HTR-8/SVneo (cell line): ENCODE measurements at places on chromosomes 5 and 9.

GRCh38 chr5:15575666-15576065, 75.7 kb downstream of the FBXL7 start:
- DNase-seq = no peak

DNA sequence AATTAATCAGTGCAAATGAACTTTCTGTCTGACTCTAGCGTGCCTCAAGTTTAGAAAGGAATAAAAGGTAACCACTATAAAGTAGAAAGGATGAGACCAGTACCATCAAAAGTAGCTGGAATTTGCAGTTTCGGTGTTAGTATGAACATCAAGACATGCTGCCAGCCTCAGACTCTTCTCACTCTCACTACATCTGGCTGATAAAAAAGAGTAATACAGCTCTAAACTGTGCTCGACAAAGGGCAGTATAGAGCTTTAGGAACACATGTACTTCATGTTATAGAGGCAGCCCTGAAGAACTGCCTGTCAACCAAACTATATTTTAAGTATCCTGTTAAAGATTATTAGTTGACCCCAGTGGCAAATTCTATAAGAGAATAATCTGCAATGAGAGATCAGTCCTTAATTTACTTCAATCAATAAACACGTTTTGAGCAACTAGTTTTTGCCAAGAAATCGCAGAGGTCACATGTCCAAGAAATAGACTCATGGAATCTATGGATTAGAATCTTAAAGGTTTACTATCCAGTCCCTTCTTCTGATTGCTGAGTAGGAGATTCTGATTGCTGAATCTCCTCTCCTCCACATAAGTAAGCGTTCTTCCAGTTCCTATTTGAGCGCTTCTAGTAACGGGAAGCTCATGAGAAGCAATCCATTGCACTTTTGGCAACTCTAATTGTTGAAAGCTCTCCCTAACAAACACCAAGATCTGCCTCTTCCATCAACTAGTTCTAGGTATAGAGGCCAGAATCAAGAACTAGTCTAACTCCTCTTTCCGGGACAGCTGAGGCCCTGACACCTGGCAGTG, 941 bp downstream of the XPA start:
- no peak for DNase-seq

DNA sequence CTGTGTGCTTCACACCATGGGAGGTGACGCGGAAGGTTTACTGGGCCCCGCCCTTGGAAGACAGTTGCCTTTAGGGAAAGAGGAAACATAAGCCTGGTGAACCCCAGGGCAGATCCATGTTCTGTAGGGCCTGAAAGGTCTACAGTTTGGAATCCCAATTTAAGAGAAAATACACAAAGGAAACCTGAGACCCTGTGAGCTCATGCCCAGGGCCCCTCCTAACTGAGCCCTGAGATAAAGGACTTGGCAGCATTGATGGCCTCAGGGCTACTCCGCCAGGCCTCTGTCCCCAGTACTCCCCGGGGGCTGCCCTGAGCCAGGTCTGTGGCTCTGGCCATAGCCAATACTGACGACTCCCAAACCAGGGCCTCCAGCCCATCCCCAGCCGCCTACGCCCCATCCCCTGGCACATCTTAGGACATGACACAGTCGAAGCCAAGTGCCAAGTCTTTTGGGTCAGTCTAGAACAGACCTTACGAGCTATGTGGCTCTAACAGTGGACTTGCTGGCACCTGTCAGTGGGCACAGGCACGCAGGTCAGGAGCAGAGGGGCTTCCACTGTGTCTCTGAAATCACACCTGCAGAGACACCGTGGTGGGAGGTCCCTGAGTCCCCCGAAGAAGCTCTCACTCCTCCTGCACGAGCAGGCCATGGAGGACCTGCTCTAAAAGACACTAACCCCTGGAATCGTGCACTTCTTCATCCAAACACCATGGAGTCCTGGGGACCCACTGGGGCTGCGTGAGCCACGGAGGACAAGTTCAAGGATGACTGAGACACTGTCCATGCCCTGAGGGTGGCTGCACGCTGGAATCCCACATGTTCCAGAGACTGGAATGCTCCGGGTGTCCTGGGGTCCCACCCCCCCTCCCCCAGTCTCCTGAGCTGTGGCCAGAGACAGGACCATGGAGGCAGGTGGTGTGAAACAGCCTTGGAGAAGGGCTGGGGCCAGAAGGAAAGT, 40.3 kb upstream of the BARHL1 start:
- no peak for DNase-seq

DNA sequence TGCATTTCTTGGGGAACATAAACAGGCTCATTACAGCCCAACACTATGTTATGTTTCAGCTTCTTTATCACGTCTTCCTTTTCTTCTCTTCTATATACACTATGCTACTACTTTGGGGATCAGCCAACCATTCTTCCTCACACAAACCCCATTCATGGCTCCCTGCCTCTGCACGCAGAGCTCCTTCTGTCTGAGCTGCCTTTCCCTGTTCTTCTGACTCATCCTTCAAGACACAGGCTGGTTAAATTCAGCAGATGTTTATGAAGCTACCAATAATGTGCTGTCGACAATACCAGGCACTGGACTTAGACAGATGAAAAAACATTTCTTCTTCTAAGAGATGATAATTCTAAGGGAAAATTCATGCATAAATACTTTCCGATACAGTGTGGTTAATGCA, 102.5 kb upstream of the TXNDC8 start:
- DNase-seq = no peak

DNA sequence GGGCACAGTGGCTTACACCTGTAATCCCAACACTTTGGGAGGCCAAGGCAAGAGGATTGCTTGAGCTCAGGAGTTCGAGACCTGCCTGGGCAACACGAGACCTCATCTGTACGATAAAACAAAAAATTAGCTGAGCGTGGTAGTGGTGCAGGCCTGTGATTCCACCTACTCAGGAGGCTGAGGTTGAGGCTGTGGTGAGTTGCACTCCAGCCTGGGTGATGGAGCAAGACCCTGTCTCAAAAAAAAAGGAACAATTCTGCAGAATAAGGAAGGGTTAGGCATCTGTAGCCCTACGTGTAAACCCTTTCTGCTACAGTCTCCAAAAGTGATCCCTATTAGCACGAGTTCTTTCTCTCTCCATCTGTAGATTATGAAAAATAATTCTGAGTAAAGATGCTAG, 19.9 kb downstream of the CDC26 start:
- no peak for DNase-seq

DNA sequence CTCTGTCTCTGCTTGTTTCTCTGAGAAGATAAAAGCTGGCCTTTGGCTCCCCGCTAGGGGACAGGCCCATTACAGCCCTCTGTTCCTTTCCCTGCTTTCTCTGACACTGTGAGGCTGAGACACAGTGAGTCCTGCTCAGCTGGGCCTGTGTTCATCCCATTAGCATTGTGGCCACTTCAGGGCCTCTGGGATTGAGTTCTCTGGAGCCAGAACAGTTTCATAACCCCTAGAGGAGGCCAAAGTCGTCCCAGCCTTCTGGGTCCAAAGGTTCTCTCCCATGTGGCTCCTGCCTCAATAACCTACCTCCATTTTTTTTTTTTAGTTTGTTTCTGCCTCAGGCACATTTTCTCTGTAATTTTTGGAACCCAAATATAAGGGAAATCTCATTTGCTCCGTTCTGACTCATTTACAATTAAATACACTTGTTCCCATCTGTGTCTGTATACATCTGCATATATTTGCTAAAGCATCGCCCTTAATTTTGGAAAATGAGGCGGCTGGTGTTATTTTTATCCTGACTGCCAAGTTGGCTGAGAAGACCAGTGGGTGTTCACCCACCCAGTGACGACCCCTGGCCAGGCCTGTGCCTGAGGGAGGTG, 27.3 kb upstream of the CTNNA1 start:
- DNase-seq = no peak

- peak; percentile 80 for DNase-seq
These were observed at the start of gene INPP5E for GRCh38 chr9:136439481-136440408. Gene INPP5E, minus strand, starts transcription at chr9:136439845. Its CDS starts 426 bp downstream, at chr9:136439419.

- DNase-seq = no peak
These were observed 26.6 kb upstream of the PIP5K1B start for GRCh38 chr9:68678430-68678829.

GRCh38 chr5:175448276-175448675, 4.3 kb upstream of the DRD1 start:
- no peak for DNase-seq

DNA sequence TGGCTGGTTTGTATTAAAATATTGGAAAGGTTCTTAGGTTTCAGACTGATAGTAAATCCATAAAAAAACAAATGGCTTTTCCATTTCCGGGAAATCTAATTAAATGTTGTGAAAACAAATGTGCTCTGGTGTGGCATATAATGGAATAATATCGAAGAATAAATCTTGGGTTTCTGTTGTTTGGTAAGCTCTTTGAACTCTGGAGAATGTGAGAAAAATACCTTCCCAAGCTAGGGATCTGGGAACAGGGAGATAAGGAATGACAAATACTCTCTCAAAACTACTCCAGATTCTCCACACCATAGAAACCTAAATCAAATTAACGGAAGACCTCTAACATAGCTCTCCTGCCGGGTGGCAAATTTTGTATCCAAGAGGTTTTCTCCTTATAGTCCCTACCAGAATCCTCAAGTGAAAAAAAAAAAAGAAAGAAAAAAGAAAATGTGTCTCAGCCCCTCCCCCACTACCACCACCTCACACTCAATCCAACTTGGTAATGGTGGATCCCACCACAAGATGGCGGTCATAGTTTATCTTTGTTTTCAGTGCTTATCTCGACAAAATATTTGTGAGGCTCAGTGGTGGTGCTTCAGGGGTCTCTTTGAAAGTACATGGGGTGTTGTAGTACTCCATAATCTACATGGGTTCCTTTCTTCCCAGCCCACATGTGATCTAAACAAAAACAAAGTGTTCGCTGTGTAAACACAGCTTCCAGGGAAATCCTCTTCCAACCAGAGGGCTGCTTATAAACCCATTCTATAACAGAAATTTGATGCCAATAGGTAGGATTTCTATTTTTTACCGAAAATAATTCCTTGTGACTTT, 54.5 kb upstream of the FST start:
- no peak for DNase-seq

GRCh38 chr5:89473196-89473595, 590.2 kb upstream of the MEF2C start:
- no peak for DNase-seq

GRCh38 chr5:134580001-134580460, 52.6 kb downstream of the SAR1B start:
- DNase-seq = no peak

DNA sequence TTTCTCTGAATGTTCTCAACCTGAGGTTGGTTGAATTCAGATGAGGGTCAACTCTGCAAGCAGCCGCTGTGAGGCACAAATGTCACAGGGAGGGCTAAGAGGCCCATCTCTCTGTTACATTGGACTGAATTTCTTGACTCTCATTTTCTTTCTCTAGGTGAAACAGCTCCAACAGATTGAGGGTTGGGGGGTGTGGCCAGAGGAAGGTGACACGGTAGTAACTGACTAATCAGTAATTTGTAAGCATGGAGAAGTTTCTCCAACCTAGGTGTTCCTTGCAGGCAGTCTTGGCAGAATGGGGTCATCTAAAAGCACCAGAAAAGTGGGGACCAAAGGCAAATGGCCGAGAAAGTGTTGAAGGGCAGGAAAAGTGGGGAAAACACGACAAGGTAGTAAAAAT, 16.8 kb downstream of the CCT5 start:
- no peak for DNase-seq

DNA sequence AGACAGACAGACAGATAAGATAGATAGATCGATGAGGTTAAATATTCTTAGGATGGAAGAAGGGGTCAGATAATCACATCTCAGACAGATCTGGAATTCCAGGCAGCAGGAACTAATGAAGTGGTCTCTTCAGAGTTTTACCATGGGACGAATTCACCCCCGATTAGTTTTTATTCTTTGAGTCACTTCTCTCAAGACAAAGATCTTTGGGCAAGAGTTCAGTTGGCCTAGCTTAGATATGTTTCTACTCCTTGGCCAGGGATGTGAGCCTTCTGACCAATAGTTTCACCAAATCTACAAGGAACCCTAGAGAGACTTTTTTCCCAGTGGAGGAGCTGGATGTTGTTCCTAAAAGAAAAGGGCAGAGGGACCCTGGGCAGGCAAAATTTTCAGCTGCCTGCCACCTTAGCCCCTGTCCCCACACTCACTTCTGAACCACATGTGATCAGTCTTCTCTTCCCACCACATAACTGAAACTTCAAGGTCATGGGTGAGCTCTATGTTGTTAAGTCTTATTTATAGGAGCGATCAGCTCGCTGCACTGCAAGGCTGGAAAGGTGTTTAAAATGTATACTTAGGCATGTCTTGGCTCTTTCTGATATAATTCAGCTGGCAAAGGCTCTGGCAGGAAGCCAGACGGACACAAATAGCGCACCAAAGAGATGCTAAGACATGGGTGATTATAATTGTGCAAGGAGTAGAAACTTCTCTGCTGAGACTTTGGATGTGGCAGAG, 132.9 kb downstream of the PALM2AKAP2 start:
- DNase-seq = no peak

DNA sequence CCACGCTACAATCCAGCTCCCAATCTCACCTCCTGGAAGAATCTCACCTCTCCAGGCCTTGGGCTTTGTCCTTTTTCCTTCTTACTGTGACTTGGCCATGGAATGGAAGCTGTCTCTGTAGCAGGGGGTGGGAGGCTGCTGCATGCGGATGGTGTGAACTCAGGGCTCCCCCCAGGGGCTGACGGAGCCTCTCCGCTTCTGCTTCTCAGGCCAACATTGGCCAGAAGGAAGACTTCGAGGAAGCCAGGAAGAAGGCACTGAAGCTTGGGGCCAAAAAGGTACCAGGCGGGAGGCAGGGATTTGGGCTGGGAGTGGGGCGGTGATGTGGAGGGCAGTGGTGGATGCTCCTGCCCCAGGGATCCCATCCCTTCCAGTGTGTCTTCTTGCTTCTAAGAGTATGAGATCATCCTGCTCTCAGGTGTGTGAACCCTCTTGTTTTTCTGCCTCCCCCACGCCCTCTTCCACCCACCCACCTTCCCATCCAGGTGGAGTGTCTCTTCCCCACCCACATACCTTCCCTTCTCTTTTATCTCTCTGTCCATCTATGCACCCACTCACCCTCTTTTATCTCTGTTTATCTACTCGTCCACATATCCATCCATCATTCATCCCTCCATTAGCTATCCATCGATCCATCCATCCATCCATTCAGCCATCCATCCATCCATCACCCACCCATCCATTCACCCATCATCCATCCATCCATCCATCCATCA, 9.5 kb downstream of the ASS1 start:
- DNase-seq = no peak

- DNase-seq = no peak
These were observed 483 bp upstream of the PLPP6 start for GRCh38 chr9:4661611-4662010.

- DNase-seq = no peak
These were observed 90.5 kb downstream of the FSTL4 start for GRCh38 chr5:133521801-133522200.

GRCh38 chr9:76894198-76894597, 11.7 kb downstream of the PRUNE2 start:
- DNase-seq = no peak

GRCh38 chr5:140236891-140237598, 62.1 kb downstream of the CYSTM1 start:
- DNase-seq = no peak

DNA sequence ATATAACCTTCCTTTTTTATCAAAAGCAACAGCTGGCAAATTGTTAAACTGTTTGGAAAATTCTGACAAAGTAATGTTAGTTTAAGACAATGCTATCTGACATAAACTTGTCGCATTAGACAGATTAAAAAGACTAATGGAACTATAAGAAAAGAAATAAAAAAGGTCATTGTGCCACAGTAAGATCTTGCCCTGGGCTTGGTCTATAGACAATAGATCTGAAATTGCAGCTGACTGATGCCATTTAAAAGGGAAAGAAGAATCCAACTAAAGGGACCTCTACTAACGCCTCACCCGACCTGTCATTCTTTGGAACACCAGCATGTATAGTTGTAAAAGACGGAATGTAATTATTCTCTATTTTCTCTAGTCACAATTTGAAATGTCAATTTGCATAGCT, 644.4 kb upstream of the GRAMD2B start:
- DNase-seq = no peak

GRCh38 chr5:178580271-178580955, 9.8 kb downstream of the COL23A1 start:
- DNase-seq = no peak
